ENCODE measurements at places on chromosomes 11 and 22.

- no peak for DNase-seq
Observed at GRCh38 chr11:17840101-17840548, 105.5 kb downstream of the KCNC1 start.

- no peak for DNase-seq
Observed at GRCh38 chr22:26143806-26144325, 25.4 kb upstream of the SEZ6L start.

DNA sequence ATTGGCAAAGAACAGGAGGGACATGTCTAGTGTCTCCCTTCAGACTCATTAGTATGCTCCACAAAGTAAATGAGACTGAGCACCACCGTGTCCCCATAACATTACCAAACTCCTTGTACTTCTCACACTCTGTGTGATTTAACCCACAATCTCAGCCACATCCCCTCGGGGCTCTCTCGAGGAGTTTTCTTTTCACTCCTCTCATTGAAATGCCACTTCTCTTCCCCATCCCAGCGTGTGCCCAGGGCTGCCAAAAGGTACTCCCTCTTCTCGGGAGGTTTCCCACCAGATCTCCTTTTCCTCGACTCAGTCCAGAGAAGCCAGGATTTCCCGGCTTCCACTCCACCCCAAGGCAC is 1.1 kb downstream of the RBFOX2 start:
- DNase-seq, result peak; percentile 17

GRCh38 chr11:102590276-102591049 is 34.7 kb downstream of the MMP20 start:
- DNase-seq, result no peak

GRCh38 chr11:61999141-61999975 is 31.9 kb upstream of the FTH1 start:
- no peak for DNase-seq

GRCh38 chr22:47626428-47627390 is 864.3 kb downstream of the TBC1D22A start:
- no peak for DNase-seq

DNA sequence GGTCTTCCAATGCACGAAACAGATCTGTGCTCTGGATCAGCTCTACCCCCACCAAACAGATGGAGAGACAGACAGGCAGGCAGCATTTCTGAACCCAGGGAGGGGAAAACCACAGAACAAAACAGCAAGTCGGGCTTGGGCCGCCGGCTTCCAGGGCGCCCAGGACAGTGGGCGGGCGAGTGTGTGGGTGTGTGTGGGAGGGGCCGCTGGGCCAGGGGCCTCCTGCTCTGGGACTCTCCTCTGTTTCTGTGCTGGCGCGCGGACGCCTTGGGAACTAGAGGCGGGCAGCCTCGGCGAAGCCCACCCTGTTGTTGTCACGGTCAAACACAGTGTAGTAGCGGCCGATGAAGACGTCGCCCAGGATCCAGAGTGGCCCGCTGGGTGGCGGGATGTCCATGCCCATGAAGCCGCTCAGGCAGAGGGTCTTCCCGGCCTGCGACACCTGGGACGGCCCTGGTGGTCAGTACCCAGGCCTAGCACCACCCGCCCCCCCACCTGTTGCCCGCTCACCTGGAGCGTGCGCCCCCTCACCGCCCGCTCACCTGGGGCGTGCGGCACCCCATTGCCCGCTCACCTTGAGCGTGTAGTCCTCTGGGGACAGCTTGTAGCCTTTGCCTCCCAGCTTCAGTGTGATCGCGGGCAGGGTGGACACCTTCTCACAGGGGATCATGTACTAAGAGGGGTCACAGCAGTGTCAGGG is 3.0 kb upstream of the IFITM10 start:
- no peak for DNase-seq

- no peak for DNase-seq
Observed at GRCh38 chr11:35619855-35620640, 1.8 kb downstream of the FJX1 start.

- DNase-seq, result no peak
Observed at GRCh38 chr11:44518968-44519550, 46.4 kb upstream of the CD82 start.

DNA sequence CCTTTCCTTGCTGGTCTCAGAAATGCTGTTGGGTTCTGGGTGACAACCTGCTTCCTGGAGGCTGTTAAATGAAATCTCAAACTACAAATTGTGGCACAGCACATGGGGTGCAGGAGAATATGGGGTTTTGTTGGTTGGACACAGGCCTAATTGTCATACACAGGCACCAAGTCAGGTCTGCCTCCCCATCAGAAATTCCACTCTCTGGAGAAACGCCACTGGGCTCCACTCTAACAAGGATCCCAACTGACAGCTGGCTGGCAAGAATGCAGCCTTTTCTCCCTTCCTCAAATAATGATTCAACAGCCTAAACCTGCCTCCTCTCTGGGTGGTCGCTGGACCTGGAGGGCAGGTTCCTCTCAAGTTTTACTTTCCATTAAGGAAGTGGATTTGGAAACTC is 177.8 kb upstream of the NARS2 start:
- DNase-seq, result no peak

DNA sequence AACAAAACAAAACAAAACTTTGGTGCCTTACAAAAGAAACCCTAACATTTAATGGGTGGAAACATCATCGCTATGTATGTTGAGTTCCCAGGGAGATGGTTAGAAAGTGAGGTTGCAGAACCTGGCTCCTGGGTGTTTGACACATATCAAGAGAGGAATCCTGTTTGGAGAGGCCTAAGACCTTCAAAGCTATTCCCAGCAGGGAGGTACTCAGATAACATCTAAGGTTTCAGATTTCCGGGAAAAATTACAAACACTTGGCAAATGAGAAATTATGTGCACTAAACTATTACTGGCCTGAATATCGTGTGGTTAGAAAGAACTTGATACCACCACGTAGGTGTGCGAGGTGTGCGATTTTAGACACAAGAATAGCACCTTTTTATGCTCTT is 18.5 kb downstream of the TRIM5 start:
- no peak for DNase-seq

DNA sequence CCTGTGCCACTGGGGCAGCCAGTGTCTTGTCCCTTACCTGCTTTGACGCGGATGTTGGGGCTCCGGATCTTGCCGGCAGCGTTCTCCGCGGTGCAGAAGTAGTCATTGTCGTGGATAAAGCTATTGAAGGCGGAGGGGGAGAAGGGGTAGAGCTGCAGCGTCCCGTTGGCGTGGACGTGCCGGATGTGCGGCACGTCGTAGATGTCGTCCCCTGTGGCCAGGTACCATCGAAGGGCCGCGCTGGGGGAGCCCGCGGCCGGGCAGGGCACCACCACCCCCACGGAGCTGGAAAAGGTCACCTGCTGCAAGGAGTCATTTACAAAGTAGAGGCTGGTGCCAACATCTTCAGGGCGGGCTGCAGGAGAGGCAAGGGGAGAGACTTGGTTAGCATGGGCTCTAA is 16.6 kb downstream of the DSCAML1 start:
- no peak for DNase-seq

- DNase-seq, result no peak
Observed at GRCh38 chr11:8002676-8003075, 15.5 kb downstream of the EIF3F start.

- peak; percentile 72 for DNase-seq
Observed at GRCh38 chr11:122756417-122756816, 81.9 kb upstream of the CRTAM start.

- no peak for DNase-seq
Observed at GRCh38 chr11:19849107-19849789, 136.6 kb downstream of the NAV2 start.

DNA sequence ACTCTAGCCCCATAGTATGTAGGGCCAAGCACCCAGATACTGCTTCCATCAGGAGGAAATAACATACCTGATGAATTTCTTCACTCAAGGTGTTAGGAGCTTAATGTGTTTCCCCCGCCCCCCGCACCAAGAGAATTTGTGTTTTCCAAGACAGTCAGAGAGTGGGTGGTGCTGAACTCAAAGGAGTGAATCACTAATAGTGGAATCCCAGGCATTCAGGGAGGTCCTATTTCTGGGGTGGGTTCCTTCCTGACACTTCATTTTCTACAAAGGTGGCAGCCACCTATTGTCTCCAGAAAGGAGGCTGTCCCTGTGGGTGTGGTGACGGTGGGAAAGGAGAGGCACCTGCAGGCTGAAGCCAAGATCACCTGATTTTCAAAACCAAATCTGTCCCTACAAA is 50.8 kb upstream of the ELF5 start:
- DNase-seq, result no peak

DNA sequence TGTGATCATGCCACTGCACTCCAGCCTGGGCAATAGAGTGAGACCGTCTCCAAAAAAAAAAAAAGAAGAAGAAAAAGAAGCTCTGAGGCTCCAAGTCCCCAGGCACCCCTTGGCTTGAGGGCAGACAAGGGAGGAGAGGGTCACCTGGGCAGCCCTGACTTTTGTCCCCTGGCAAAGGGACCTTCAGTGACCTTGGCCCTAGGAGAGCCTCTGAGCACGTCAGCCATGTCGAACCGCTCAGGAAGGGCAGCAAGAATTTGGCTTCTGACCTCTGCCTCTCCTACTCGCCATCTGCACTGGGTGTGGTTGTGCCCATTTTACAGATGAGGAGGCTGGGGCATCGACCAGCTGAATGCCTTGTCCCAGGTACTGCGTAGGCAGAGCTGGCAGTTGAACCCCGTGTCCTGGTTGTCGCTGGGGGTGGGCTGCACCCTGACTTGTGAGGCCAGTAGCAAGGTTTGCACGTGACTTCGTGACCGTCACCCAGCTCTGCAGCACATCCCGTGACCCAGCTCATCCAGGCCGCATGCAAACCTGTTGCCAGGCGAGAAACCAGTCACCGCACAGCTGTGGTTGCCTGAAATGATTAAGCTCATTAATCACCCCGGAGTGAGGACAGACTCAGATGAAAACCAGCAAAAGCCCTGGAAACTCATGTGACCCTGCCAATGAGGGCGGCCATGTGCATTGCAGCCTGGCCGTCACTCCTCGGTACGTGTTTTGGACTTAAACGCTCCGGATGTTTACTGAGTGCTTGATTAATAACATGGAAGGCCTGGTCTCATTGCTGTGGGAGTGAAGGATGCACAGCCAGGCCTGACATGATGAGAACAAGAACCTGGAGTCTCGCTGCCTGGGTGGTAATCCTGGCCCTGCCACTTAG is 47.7 kb upstream of the PPP6R3 start:
- DNase-seq, result peak; percentile 63

GRCh38 chr11:2265396-2265795 is 5.0 kb downstream of the ASCL2 start:
- no peak for DNase-seq

DNA sequence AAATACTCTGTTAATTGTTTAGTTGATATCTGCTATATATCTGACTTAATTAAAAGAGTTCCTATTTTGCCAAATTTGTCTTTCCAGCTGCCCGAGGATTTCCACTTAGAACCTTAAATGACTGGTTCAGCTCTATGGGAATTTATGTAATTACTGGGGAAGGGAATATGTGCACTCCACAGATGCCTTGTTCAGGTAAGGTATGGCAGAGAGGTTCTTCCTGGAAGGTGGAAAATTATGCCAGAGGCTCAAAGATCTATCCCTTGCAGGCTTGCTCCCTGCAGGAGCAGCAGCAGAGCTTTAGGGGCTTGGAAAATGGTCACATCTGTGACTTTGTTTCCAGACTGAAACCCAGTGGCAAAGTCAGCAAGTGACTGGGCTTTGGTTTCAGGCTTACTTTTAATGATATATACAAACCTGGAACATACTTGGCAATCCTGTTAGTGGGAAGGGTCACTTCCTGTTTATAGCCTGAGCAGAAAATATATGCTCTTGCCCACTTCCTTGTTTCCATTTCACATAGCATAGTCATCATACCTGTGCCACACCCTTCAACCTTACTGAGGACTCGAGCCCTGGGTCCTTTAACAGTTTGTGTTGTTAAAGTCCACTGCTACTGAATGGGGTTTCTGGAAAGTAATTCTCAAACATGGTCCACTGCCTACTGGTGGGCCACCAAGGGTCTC is 23.7 kb downstream of the WBP2NL start:
- peak; percentile 31 for DNase-seq

DNA sequence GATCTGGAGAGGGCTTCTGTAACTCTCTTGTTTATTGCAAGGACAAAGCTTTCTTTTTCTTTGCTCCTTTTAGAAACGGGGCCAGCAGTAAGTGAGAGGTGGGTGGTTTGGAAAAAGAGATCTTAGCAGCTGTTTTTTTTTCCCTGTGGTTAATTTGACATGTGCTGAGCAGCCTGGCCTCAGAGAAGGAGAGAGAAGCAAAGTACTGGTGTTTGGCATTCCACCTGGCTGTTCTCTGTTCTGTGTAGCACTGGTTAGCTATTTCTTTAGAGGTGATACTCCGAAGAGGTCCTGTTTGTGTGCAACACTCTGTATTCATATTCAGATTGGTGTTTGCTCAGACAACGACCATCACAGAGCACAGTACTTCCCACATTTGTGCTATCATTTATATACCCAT is 80.8 kb upstream of the SORL1-AS1 start:
- DNase-seq, result no peak

DNA sequence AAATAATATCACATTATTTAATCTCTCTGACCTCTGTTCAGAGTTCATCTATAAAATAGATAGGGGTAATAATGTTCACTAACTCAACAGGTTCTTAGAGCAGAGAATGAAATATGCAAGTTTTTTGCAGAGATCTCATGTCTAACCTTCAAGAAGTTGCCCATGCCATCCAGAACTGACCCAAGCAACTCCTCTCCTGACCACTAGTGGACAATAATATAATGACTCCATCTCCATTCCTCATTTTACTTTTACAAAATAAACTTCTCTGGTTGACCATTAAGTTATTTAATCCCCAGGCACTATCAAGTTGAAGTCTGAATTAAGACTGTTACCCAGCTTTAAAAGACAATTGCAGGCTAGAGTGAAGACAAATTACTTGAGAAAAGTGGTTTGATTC is 382.6 kb downstream of the KCNA4 start:
- DNase-seq, result no peak

DNA sequence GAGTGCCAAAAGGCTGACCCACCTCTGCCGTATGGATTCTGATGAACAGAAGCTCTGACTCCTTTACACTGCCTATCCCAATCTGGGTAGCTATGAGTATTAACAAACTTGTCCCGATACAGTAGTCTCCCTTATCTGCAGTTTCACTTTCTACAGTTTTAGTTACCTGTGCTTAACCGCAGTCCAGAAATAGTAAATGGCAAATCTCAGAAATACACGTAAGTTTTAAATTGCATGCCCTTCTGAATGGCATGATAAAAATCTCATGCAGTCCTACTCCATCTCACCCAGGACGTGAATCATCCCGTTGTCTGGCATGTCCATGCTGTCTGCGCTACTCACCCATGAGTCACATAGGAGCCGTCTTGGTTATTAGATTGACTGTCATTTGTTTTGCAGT is 68.8 kb downstream of the SNX19 start:
- DNase-seq, result no peak

GRCh38 chr11:64148226-64148916 is 17.5 kb downstream of the MACROD1 start:
- peak; percentile 73 for DNase-seq

DNA sequence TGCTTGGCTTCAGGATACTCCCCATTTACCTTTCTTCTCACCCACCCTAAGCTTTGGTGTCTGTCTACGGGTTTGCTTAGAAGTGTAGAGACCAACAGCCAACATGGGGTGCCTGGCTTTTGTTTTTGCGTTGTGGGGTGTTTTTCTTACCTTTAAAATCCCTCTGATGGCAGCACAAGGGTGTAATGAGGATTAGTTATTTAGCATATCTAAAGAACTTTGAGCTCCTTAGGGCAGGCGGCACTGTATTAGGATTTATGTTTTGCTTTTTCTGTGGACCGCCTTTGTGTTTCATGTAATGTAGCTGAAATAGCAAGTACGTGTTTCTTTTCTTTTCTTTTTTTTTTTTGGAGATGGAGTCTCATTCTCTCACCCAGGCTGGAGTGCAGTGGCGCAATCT is 8.9 kb downstream of the AP2A2 start:
- DNase-seq, result no peak

GRCh38 chr22:35457729-35458546 is 58.0 kb downstream of the MCM5 start:
- DNase-seq, result no peak

GRCh38 chr11:59556115-59556916 is 45.0 kb downstream of the OR4D9 start:
- DNase-seq, result peak; percentile 68
